ENCODE measurements at places on chromosomes 13 and 19.

DNA sequence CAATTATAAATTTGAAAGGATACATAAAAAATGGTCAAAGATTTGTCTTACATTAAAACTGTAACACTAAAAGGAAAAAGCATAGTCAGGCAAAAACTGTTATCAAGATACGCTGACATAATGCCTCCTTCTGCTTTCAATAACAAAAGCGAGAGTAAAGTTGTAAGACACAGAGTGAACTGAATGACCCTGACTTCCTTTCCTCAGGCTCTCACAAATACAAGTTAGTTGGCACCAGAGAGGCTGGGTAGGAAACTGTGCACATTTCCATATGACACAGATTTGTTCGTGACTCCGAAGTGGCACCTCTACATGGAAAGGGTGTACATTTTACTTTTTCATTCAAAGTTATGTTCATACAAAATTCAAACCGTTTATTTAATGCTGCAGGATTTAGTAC lies 15.4 kb downstream of the FGF14 start:
- no peak for DNase-seq

DNA sequence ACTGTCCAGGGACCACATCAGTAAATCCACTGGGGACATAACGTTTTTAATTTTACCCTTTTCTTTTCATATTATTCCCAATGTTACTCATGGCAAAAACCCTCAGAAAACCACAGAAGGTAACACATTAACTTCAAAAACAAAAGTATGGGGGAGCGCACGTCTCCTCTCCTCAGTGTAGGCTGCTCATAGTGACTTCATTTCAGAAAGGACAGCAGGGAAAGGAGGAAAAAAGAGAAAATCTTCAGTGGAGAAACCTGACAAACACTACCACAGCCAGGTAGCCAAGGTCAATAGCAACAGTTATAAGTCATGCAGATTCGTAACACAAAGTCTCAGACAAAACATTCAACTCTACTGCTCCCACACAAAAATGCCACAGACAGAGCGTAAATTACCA lies 21.4 kb downstream of the DZIP1 start:
- no peak for DNase-seq

DNA sequence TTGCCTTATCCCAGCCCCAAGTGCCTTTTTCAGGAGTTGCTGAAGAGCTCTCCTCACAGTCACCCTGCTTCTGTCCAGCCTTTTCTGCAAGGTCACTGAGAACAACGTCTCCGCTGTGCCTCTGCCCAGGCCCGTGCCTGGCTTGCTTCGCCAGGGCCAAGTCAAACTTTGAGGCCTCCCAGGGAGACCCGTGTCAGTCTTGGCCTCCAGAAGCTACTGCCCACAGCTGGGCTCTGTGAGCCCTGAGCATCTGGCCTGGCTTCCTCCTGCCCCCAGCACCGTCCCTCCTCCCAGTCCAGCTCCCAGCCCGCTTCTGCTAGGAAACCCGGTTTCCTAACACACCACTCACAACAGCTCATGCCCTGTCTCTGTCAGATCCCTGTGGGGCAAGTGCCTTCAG lies 165.9 kb downstream of the TEX29 start:
- no peak for DNase-seq

DNA sequence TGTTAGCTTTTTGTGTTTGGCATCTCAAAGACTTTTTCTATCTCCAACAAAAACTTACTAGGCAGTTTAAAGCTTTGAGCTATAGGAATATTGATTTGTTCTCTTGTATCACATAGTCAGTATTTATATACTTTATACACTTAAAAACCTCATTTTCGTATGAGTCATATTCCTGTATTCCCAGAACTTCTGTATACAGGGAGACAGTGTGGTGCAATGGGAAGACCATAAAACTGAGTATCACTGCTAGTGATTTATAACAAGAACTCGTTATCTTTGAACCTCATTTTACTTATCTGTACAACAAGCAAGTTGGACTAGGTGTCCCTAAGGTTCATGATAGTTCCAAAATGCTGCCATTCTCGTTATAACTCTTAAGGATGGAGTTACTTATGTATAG lies 6.3 kb downstream of the GPR180 start:
- no peak for DNase-seq

Measured in activated CD4-positive, alpha-beta T cell treated with anti-CD3 and anti-CD28 coated beads for 48 hours (primary cell).